Stimulated activated CD8-positive, alpha-beta memory T cell treated with anti-CD3 and anti-CD28 coated beads, Interleukin-7, amount 100 ng/mL, for 4 hours (primary cell): ENCODE measurements at places on chromosomes 3 and 15.
A peak's percentile ranks its signal among the peaks of the same experiment; 100 is the strongest.

GRCh38 chr3:161163297-161163696, 57.8 kb upstream of the NMD3 start:
- DNase-seq = no peak

- DNase-seq = no peak
Measured at GRCh38 chr3:101725890-101726275, 1.5 kb downstream of the CEP97 start.

- no peak for DNase-seq
Measured at GRCh38 chr3:61627768-61628185, 66.4 kb downstream of the PTPRG start.

GRCh38 chr15:68207176-68207935, 2.2 kb upstream of the CALML4 start:
- DNase-seq = no peak

- no peak for DNase-seq
Measured at GRCh38 chr3:171351676-171352075, 108.5 kb downstream of the TNIK start.

- no peak for DNase-seq
Measured at GRCh38 chr3:38805765-38806386, 10.1 kb downstream of the SCN10A start.

DNA sequence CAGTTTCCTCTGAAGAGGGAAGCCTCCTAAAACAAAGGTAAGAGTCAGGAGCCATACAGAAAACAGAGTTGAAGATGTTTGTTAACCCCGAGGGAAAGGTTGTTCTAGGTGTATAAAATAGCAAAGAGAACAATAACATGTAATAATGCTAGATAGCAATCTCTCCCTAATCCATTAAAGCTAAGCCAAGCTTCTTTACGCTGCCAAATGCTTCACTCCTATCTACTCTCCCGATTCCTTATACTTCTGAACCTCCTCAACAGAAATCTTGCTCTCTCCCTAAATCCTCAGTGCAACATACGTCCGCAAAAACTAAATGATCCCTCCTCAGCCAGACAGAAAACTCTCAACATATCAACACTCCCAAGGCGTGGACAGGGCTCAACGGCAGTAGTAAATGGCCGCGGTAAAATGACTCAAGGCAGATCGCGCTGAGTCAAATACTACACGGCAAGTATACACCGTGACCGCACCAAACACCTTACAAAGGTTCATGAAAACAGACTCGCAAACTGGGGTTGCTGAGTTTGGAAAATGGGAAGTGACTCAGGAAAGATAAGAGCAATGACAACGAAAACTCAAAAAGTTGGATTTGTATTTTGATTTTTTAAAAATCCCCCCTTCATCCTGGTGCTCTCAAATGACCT, 682 bp downstream of the CLDND1 start:
- DNase-seq = peak; percentile 30

DNA sequence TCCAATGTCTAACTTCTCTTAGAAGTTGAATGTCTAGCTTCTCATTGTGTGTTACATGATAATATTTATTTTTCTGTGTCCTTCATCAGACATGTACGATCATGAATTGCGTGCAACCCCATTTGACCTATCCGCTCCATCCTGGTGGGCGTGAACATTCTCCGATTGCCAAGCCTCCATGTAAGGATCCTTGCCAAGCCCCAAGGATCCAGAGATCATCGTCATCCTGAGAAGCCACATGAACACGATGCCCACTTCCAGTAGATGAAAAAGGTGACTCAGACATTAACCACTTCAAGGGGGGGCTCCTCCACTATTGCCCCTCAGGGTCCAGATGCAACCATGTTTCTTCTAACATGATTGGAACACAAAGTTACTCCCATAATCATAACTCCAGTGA, 25.5 kb upstream of the KNG1 start:
- DNase-seq = no peak

DNA sequence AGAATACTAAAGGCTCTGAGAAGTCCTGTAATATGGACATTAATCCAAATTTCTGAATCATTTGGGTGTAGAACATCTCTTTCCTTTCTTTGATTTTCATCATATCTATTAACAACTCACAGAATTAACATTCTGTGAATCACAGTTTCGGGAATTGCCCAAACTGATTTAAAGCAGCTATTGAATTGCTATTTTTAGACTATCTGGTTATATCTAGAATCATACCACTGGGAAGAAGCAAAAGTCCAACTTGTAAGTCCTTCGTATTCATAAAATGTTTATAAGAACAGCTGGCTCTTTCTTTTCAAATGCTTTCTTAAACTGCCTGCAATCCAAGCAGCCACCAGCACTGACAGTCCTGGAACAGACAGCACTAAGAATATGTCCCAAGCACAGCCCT, 733.0 kb downstream of the NTRK3 start:
- no peak for DNase-seq

GRCh38 chr3:176174060-176174459, 1023.2 kb downstream of the TBL1XR1 start:
- no peak for DNase-seq

GRCh38 chr3:55654123-55654760, 167.1 kb upstream of the WNT5A start:
- DNase-seq = no peak

DNA sequence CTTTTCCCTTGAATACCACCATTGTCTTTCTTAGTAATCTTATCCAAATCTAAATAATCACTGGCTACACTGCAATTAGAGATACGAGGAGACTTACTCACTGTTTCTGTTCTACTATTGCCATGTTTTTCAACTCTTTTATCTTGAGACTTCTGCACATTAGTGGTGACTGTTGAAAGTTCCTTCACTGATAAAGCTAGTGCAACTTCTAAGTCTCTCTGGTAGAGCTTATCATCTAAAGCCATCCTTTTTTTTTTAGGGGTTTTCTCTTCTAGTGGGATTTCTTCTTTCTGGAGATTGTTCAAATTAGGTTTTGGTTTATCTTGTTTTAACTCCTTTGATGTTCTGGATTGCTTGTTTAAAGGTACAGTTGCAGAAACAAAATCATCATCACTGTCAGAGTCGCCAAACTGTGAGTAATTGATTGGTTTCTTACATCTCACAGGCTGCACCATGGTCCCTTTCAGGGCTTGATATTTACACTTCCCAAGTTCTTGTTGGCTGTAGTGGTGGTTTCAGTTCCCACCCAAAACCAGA, 37.7 kb downstream of the NCK1 start:
- DNase-seq = no peak

DNA sequence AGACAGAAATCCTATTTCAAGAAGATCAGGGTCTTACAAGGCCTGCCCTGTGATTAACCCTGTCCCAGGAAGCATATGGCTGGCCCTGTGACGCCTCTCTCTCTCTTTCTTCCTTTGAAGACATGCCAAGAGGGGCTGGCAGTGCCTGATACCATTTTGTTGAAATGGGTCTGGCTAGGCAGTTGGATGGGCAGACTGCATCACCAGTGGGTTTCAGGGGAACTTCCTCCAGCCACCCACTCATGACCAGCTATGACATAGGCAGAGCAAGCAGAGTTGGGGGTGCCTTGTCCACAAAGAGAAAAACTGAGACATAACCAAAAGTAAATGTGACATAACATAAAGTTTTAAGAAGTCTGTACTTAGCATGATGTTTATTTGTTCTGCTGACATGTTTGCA, 31.4 kb upstream of the MANF start:
- DNase-seq = no peak

- DNase-seq = no peak
Measured at GRCh38 chr3:186788482-186789370, 5.3 kb downstream of the EIF4A2 start.
